Cerebellum (tissue), 4 donors: ENCODE measurements at places on chromosomes 13 and 19. TPM values are rescaled to one million over a fixed set of nuclear protein-coding genes. Genes with fewer than 3 reads are reported as not detected.

DNA sequence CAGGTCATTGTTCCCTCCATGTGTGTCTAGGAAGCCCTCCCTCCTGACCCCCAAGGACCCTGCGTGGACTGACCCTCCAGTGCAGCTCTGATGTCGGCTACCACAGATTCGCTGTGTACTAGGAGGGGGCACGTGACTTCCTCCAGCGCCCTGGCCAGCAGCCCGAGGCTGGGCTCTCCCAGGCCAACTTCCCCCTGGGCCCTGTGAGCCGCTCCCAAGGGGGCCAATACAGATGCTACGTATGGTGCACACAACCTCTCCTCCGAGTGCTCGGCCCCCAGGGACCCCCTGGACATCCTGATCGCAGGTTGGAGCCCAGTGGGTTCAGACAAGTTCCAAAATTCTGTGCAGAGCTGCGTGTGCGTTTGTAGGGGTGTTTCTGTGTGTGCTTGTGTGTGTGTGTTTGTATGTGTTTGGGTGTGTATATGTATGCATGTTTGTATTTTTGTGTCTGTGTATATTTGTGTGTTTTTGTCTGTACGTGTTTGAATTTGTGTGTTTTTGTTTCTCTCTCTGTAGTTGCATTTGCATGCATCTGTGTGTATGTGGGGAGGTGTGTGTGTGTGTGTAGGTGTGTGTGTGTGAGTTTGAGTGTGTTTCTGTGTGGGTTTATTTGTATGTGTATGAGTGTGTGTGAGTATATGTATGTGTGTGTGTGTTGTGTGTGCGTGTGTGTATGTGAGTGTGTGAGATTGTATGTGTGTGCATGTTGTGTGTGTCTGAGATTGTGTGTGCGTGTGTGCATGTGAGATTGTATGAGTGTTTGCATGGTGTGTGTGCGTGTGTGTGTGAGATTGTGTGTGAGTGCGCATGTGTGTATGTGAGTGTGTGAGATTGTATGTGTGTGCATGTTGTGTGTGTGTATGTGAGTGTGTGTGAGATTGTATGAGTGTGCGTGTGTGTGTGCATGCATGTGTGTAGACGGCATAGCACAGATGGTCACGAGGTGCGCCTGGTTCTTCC is 21.4 kb upstream of the LILRA2 start:
- no peak for DNase-seq

The ZNF226 gene
- total RNA-seq = 60.6 TPM

GRCh38 chr13:37618554-37618953 is 20.0 kb upstream of the POSTN start:
- no peak for DNase-seq

The MAMSTR gene
- 1.1 TPM for total RNA-seq

DNA sequence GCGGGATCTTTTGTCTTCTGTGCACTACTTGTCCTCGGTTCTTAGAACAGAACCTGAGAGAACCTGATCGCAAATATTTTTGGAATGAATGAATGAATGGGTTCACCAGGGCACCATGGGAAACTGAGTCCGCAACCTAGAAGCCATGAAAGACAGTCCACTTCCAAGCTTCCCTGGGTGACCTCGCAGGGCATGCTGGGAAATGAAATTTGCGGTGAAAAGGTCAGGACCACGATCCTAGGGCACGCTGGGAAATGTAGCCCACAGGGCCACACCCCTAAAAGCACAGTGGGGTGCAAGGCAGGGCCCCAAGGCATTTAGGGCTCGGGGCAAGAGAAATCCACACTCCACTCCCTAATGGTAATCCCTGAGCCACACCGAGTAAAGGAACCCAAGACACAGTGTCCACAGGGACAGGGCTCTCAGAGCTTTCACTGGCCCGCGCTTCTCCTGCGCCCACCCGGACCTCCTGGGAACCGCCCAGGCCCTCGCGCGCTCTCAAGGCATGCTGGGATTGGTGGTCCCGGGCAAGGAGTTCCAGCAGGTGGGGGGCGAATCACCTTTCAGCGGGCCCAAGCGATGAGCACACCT is 1.1 kb upstream of the PPP1R12C start:
- DNase-seq = peak; percentile 82

The NRTN gene
- total RNA-seq = not detected

DNA sequence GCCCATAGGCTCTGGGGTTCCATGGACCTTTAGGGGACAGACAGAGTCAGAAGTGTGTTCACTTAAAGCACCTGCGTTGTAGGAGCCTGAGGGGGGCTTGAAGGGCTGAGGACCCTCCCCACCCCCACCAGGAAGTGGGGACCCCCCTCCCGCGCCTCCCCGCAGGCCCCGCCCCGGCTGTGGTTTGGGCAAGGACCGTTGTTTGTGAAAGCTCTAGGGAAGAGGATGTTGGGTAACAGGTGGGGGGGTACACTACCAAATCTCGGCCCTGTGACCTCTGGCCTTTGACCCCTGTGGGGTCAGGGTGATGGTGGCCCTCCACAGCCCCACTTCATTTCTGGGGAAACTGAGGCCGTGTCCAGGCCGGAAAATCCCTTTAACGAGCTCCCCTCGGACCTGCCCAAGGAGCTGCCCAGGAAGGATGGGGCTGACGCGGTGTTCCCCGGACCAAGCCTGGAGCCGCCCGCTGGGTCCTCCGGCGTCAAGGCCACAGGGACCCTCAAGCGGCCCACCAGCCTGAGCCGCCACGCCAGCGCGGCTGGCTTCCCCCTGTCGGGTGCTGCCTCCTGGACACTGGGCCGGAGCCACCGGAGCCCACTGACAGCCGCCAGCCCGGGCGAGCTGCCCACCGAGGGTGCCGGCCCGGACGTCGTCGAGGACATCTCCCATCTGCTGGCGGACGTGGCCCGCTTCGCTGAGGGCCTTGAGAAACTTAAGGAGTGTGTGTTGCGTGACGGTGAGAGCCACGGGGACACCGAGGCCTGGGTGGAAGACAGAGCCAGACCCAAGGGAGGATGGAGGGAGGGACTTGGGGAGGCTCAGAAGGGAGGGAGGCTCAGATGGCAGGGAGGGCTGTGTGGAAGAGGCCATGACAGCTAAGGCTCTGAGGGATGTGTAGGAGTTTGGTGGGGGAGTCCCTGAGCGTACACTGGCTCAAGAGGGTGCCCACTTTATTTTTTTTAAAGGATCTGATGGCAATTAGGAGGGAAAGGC is 1.3 kb downstream of the ARHGAP45 start:
- DNase-seq = no peak

DNA sequence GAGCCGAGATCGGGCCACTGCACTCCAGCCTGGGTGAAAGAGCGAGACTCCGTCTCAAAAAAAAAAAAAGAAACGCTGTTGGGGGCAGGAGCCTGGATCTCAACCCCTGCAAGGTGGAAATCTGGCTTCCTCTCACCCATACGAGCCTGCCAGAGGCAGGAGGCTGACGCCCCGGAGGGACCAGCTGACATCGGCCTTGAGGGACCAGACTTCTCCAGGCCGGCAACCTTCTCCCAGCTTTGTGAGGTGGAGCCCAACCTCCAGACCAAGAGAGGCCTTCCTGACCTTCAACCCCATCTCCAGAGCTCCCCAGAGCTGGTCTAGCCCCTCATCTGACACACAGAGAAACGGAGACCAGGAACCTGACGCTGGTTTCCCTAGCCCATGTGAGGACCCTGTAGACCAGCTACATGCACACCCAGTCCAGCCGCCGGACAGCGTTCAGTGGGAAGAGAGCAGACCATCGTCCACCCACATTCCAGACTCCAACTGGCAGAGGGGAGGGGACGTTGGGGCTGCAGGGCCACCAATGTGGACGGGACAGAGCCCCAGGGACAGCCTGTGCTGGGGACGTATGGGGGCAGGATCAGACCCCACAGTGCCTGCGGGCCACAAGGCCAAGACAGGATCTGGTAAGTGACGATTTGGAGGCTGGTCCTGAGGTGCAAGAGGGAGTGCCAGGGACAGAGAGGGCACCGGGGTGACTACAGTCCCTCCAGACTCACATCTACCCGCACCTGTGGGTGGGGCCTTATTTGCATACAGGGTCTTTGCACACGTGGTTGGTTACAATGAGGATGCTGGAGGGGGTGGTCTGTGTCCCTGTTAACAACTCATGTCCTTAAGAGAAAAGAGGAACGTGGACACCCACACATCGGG is 11.4 kb downstream of the SBNO2 start:
- no peak for DNase-seq

DNA sequence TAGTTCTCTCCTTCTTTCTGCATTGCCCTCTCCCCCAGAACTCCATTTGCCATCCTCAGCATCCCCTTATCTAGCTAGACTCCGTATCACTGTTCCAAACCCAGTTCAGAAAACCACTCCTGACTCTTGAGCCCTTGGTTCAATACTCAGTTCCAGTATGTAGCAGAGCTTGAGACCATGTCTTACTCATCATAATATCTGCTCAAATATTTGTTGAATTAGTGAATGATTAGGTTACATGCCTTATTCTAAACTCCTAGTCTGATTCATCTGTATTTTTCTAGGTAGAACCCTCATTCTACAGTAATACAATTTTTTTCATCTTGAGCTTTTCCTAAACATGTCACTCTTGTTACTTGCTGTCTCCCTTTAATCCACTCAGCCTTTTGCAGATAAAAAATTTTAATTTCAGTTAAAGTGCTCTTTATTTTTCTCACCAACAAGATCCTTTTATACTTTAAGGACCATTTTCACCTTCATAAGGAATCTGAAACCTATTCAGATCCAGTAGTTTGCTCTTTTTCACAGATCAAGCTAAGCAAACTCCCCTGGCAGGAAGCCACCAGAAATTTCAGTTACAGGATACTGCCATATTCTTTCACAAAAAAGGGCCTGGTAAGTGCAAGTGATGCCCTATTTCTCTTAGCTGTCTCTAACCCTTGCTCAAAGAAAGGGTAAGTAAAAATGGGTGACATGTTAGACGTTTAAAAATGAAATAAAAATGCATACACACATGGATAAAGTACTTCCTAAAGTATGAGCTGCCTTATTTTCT is 23.1 kb upstream of the INTS6 start:
- no peak for DNase-seq

The SYNE4 gene
- total RNA-seq = 0.36 TPM

DNA sequence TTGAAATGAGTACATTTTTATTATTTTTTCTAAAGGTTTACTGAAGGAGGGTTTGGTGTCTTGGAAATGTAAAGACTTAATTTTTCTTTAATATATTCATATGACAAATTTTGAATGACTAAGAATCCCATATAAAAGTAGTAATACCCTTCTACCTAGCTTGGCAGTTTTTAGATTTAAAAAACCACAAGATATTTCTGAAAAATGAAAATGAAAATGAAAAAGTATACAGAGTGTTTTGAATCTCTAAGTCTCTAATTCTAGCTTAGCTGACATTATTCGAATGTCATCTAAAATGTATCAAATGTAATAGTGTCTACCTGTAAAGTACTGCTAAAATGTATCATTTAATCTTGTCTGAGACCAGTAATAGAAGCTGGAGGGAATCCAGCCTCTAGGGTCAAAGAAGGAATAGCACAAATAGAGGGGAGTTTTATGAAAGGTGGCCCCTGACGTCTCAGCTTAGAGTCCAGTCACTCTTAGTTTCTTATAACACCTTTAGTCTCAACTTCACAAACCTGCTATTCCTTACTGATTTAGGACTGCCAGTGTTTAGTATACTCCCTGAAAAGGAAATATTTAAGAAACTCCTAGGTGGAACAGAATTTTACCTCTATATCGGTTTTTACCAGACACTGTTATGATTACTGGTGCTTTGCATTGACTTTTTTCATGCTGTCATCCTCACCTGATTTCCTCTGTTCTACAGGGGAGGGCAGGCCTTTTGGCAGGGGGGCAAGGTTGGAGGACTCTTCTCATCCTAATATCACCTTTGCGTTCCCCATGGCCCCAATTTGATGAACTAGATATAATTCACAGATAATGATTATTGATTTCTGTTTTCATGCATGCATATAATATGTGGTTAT is 16.2 kb upstream of the MIR17HG start:
- no peak for DNase-seq

DNA sequence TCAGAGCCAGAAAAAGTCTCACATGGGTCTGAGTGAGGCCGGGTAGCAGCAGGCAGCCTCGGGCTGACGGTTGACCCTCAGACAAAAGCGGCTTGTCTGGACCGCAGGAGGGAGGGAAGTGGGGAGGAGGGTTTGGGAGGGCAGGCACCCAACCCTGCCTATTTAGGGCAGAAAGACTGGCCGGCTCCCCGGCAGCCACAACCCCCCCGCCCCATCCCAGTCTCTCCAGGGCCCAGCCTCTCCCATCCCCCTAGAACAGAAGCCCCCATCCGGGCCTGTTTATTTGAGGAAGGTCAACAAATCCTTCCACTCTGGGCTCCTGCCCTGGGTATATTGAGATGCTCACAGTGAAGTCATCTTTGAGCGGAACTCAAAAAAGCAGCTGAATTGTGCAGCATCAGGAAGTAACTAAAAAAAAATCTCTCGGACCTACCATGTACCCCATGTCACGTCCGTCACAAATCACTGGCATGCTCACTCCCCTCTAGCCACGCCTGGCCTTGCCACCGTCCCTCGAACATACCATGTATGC is 6.3 kb downstream of the DACT3 start:
- peak; percentile 38 for DNase-seq

The TEX101 gene
- not detected for total RNA-seq

The LYL1 gene
- total RNA-seq = 3.1 TPM

- no peak for DNase-seq
Observed at GRCh38 chr13:26327940-26328725, 74.2 kb downstream of the CDK8 start.

DNA sequence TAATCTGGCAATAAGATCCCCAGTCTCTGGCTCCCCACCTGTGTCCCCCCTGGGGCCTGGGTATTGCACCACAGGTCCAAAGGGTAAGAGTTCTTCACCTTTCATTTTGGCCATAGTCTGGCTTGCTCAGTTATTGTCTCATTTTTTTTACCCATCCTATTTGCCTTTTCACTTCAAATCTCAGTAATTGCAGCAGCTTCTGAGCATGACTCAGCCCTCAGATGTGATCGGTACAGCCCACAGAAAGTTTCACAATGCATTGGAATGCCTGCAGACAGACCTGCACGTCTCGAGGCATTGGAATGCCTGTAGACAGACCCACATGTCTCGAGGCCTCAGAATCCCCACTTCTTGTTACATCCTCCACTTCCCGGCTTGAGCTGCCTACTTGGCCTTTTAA is 173.6 kb downstream of the NUFIP1 start:
- no peak for DNase-seq

The CEACAM16 gene
- total RNA-seq = not detected
